ENCODE measurements at places on chromosomes 2 and 18.

- DNase-seq, result peak; percentile 20
These were observed 70.8 kb downstream of the RTP5 start for GRCh38 chr2:241940329-241940728.

- DNase-seq, result no peak
These were observed at the start of gene ANXA4 for GRCh38 chr2:69741575-69742321. TSS of gene ANXA4 (plus strand) at chr2:69742134. CDS start at chr2:69781566, 39,432 bp downstream.

- no peak for DNase-seq
These were observed 274.9 kb upstream of the FANCL start for GRCh38 chr2:58515827-58516573.

DNA sequence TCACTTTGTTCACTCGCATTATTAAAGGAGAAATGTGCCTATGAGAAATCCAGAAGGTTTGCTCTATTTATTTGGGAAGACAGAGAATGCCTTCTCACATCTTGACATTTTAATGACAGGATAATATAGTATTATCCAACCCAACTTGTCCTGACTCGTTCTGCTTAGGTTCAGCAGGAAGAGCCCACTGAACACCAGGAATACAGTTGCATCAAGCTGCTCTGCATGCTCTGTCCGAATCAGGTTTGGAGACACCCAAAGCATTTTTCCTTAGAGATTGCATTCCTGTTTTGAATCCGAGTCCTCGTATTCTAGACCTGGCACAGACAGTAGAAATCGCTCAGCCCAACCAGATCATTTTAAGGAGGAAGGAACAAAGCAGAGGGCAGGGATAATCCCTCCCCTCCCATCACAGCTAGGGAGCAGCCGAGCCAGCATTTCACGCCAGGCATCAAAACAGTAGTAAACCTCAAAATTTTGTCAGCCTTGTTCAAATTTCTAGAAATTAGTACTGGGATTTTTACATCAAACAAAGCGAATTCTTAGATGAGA lies 837.4 kb upstream of the ID2 start:
- no peak for DNase-seq

- no peak for DNase-seq
These were observed 25.3 kb downstream of the FSHR start for GRCh38 chr2:49129034-49129433.

GRCh38 chr2:120444691-120445240 lies 98.8 kb downstream of the INHBB start:
- DNase-seq, result no peak
